ENCODE measurements at places on chromosomes 2 and 18. TPM values are rescaled to one million over a fixed set of nuclear protein-coding genes. Genes with fewer than 3 reads are reported as not detected.

Gene NCKAP5
- total RNA-seq: 0.05 TPM

Gene RAD51AP2
- total RNA-seq: not detected

Gene CGREF1
- total RNA-seq: 4.8 TPM

Gene RAPGEF4
- total RNA-seq: 30.5 TPM

Gene MYCN
- 19.6 TPM for total RNA-seq

Gene PCARE
- not detected for total RNA-seq

Gene LRRTM4
- not detected for total RNA-seq

Gene MYO3B
- not detected for total RNA-seq

Gene CD28
- total RNA-seq: 0.05 TPM

Gene FAM228A
- total RNA-seq: 0.28 TPM

Gene RGPD4
- total RNA-seq: not detected

Gene TRIB2
- total RNA-seq: 73.6 TPM

Gene CFAP65
- not detected for total RNA-seq

Gene KYNU
- not detected for total RNA-seq

Gene CD8A
- total RNA-seq: 0.05 TPM

Gene IL1RL2
- 0.09 TPM for total RNA-seq

Gene TEKT4
- not detected for total RNA-seq

Data from dermis blood vessel endothelial cell (primary cell).